CD4-positive, alpha-beta T cell treated with Interleukin-4 for 4 hours (primary cell): ENCODE measurements at places on chromosomes 1 and 21.

GRCh38 chr1:30447080-30447479 is 276.3 kb downstream of the MATN1 start:
- DNase-seq: no peak

- no peak for DNase-seq
These were observed 20.3 kb downstream of the STK40 start for GRCh38 chr1:36365381-36365780.

- DNase-seq: no peak
These were observed 101.8 kb downstream of the NFIA start for GRCh38 chr1:61184040-61184713.

GRCh38 chr1:184223216-184223615 is 163.6 kb upstream of the C1orf21 start:
- no peak for DNase-seq

DNA sequence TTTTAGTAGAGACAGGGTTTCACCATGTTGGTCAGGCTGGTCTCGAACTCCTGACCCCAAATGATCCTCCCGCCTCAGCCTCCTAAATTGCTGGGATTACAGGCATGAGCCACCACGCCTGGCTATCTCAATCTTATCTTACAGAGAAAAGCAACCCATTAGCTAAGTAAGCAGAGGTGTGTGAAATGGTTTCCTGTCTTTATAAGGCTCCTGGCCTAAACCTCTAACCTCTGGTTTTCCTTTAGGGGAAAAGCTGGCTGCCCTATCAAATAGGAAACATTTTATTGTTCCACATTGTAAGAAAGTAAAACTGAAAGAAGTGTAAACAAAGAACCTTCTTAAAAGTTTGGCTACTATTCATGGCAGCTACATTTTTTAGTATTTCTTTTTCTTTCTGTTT is 78.3 kb upstream of the MORC3 start:
- no peak for DNase-seq

- DNase-seq: no peak
These were observed 157.1 kb downstream of the PTPRU start for GRCh38 chr1:29393451-29393826.

DNA sequence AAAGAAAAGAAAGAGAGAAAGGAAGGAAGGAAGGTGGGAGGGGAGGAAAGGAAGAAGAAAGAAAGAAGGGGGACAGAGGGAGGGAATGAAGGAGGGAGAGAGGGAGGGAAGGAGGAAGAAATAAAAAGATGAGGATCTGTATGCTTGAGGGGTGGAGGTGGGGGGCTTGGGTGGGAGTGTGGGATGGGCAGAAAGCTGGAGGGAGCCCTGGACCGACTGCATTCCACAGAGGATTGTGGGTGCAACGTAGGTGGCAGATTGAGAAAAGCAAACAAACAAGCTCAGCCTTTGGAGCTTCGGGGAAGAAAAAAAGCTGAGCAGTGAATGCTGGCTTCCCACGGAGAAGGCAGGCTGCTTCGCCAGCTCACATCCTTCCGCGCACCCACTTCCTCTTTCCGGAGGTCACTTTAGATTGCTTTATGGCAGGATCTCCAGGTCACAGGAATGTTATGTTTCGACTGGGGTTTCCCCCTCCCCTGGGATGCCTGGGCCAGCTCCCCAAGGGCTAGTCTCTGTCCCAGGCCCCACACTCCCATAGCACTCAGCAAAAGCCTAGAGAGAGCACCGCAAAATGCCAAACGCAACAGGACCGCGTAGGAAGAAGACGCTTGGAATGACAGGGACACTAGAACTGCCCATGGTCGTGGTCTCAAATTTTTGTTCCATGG is 20.7 kb upstream of the LGALS8 start:
- peak; percentile 10 for DNase-seq

GRCh38 chr1:83676106-83676505 is 322.8 kb downstream of the TTLL7 start:
- DNase-seq: no peak

GRCh38 chr1:236455243-236455642 is 61.2 kb downstream of the EDARADD start:
- DNase-seq: no peak

- no peak for DNase-seq
These were observed 53.6 kb downstream of the RPS6KC1 start for GRCh38 chr1:213104604-213105003.

DNA sequence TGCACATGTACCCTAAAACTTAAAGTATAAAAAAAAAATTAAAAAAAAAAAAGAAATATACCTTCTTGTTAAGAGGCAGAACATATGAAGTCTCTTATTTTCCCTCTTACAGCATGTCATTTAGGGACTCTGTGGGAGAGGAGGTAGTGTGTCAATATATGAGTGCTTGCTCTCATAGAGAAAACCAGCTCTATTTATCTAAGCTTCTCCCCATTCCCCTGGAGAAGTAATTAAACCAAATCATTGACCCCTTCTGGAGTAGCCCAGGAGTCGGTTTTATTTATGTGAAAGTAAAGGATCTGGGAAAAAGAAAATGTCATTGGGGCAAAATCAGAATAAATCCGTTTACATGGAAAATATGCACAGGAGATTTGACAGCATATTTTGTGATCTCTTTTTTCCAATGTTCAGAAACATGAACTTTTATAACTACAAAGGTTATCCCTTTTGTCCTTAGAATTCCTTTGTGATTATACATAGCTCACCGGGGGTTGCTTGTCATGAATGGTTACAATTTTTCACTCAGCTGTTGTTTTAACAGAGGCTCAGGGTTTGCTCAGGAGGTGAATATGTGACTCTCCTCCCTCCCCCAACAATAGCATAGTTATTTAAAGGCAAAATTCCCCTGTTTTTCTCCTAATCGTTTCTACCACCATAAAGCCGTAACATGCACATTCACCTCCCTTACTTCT is 114.5 kb upstream of the C1orf21 start:
- DNase-seq: no peak

DNA sequence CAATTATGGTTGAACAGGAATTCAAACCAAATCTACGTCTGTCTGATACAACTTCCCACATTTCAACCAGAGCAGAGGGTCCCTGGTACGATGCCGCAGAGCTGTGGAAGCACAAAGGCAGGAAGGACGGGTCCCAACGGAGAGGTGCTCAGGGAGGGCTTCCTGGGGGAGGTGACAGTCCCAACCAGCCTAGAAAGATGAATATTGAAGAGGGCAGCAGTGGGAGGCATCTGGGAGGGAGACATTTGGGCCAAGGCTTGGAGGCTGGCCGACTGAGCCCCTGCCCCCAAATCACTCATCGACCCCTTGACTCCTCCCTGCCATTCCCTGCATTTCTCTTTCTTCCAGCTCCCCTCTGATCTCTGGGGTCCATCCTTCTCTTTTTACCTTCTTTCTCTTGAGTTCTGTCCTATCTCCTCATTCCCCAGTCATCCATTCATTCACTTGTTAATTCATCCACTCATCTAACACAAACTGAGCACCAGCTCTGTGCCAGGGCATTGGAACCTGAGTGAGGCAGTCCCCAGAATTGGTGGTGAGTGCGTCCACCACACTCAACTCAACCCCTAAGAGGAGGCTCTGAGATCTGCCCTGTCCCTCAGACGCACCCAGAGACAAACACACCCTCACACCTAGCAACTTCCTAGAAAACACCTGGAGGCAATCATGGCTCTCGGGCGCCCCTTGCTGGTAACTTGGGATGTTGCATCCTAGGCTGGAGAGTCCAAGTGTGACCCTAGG is 13.2 kb upstream of the CELA3B start:
- peak; percentile 78 for DNase-seq

- no peak for DNase-seq
These were observed 291.1 kb upstream of the ADGRL2 start for GRCh38 chr1:81509594-81509993.

DNA sequence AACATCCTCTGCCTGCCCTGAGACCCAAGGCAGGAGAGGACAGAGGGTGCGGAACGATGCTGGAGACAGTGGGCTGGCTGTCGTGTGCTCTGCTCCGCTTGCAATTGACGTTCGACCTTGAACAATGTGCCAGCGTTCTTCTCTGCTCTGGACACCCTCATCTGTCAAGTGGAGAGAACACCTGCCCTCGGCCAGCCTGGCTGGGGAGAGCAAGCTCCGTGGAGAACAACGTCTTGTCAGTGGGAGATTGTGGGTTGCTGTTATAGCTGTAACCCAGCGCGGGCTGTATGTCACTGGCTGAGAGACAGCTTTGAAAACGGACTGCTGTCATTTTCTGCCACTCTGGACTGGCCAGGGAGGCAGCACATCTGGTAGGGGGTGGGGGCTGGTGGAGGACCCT is 14.7 kb downstream of the KIAA1614 start:
- DNase-seq: no peak

GRCh38 chr21:31731857-31732596 is at the start of gene SCAF4:
SCAF4 (minus strand) TSS chr21:31732118; CDS start chr21:31731692, 426 bp downstream.
- DNase-seq: peak; percentile 79

- no peak for DNase-seq
These were observed 39.9 kb upstream of the PDC start for GRCh38 chr1:186500804-186501203.

GRCh38 chr1:171172471-171172870 is 12.6 kb upstream of the FMO2 start:
- DNase-seq: no peak

DNA sequence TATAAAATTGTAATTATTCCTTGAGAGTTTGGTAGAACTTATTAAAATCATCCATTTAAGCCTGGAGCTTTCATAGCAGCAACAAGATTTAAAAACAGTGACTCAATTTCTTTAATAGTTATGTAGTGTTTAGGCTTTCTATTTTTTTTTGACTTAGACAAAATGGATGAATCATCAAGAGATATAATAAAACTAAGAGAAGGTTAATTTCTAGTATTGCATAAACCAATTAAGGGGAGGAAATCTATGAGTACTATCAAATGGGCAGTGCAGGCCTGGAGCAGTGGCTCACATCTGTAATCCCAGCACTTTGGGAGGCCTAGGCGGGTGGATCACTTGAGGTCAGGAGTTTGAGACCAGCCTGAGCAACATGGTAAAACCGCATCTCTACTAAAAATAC is 416.3 kb upstream of the USP24 start:
- no peak for DNase-seq

DNA sequence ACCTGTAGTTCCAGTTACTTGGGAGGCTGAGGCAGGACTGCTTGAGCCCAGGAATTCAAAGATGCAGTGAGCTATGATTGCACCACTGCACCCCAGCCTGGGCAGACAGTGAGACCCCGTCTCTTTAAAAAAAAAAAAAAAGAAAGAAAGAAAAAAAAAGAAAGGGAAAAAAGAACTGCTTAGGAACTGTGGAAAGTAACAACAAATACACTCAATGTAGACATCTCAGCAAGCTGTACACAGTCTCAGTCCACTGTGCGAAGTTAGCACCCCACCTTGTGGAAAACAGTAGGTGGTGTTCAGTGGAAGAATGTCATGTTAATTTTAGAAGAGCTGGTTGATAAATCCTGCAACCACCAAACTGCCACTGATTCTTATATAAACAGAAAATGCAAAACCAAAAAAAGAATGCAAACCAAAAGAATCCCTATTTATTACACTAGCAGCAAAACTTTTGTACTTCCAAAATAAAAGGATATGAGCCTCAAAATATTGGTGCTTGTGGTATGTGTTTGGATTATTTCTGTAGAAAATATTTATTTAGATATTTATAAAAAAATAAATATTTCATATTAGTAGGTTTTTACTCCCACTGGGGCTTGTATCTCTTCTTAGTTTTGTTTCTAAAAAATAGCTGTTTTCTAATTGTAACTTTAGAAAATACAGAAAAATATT is 31.1 kb downstream of the ALG14 start:
- DNase-seq: no peak

- DNase-seq: peak; percentile 87
These were observed 8.5 kb downstream of the SH3BGRL3 start for GRCh38 chr1:26288311-26288941.

DNA sequence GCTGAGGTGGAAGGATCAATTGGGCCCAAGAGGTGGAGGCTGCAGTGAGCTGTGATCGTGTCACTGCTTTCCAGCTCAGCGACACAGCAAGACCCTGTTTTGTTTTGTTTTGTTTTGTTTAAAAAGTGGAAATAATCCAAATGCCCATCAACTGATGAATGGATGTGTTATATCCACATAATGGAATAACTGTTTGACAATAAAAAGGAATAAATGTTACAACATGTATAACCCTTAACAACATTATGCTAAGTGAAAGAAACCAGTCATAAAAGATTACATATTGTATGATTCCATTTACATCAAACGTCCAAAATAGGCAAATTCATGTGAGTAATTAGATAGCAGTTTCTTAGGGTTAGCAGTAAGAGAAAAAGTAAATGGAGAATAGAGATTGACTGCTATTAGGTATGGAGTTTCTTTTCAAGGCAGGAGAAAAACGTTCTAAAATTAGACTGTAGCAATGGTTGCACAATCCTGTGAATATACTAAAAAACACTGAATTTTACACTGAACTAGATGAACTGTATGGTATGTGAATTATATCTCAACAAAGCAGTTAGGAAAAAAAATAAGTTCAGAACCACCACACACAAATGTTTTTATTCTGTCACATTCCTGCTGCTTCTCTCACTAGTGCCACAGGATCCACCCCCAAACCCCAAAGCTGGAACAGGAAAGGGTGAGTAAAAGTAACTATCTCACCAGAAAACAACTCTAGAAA is 15.7 kb downstream of the FOXJ3 start:
- DNase-seq: peak; percentile 31

DNA sequence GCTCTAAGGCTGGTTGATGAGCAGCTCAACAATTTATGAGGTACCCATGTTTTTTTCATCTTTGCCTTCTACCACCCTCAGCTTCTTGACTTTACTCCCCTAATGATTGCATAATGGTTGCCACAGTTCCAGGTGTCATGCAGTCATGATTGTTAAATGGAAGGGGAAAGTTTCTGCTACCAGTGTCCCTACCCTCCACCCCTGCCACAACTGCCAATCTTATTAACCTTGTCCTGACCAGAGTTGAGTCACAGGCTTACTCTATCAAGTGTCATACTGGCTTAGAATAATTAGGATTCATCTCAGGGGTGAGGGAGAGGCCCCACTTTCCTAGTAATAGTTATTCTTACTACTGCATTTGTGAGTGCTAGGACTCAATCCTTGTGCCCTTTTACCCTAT is 7.9 kb upstream of the FUBP1 start:
- DNase-seq: no peak
